ENCODE measurements at places on chromosomes 7 and 10.

- DNase-seq, result no peak
Measured at GRCh38 chr7:41047789-41048191, 655.1 kb downstream of the INHBA start.

DNA sequence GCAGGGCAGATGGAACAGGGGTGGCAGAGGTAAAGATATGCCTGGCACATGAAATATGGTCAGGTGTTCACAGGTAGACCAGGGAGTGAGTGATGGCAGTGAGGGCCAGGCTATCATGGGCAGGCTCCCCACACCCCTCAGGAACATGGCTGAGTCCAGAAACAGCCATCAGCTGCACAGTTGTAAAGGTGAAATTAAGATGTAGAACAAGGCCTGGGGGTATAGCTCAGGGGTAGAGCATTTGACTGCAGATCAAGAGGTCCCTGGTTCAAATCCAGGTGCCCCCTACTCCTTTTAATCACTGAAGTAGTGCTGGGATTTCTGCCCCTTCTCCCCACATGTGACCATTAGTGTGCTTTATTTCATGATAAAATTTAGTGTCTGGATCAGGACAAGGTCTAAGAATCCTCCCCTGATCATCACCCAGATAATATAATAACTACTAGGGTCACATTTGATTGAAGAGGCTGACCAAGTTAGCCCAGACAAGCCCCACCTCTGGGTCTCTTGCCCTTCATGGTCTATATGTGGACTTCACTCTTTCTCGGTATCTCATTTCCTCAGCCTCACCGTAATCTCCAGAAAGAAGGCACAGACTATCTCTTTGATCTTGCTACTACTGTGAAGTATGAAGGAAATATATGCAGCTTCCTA is 69.0 kb downstream of the ZNF783 start:
- DNase-seq, result no peak

- no peak for DNase-seq
Measured at GRCh38 chr10:878895-879294, 52.6 kb downstream of the LARP4B start.

GRCh38 chr7:135620980-135621850 is 41.1 kb upstream of the STMP1 start:
- peak; percentile 82 for DNase-seq

DNA sequence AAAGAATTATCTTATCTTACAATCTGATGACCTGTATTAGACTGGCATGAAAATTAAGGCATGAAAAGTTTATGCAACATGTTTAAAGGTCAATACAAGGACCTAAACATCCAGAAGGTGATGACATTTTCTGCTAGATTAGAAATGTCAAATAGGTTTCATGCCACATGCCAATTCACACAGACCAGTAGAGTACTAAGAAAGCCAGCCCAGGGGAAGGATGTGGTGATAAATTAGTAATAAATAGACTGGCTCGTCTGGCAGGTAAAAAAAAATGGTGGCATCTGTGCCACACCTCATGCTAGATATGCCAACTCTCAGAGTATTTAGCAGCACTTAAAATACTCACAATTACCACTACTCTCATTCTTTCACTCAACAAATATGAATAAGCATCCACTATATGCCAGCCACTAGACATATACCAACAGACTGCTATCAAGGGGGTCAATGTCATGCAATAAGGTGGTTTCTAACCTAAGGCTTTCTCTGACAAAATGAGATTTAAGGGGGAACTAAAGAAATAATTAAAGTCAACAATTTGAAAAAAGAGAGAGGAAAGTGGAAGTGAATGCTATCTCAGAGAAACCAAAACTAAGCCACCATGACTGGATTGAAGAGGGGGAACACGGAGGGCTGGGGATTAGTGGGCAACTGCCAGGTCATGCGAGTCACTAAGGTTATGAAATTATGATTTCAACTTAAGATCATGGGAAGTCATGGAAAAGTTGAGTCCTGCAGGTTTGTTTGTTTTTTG is 83.5 kb downstream of the SGMS1 start:
- DNase-seq, result no peak

GRCh38 chr7:99449326-99449725 is 10.6 kb downstream of the CPSF4 start:
- no peak for DNase-seq

- DNase-seq, result no peak
Measured at GRCh38 chr10:92753865-92754264, 64.1 kb downstream of the HHEX start.

- DNase-seq, result peak; percentile 53
Measured at GRCh38 chr10:63819753-63820329, 298.6 kb downstream of the REEP3 start.

GRCh38 chr7:149669121-149669818 is 104.1 kb downstream of the ZNF467 start:
- peak; percentile 41 for DNase-seq

- no peak for DNase-seq
Measured at GRCh38 chr10:37780536-37780935, 76.9 kb downstream of the ZNF248 start.

- no peak for DNase-seq
Measured at GRCh38 chr7:130273081-130273932, 6.6 kb downstream of the CPA2 start.

GRCh38 chr10:80613466-80614170 is 75.9 kb downstream of the SH2D4B start:
- no peak for DNase-seq

DNA sequence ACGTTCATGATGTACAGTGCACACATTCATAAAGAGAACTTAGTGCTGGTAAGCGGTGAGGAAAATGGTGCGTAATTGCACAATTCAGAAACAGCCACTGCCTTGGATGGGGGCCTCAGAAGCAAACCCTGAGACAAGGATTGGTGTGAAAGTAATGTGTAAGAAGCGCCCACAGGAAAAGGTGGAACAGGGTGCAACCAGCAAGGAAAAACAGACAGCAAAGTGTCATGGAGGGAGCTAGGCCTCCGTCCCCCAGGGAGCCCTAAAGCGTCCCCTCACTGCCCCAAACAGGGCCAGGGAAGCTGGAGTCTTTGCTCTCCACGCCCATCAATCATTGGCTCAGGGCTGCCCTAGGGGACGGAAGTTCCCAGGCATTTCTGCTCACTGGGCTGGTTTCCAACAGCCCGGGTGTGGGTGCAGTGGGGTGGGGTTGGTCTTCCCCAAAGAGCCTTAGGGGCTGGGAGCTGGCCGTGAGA is 9.6 kb upstream of the C10orf105 start:
- DNase-seq, result peak; percentile 6

- no peak for DNase-seq
Measured at GRCh38 chr7:3068530-3068929, 24.9 kb upstream of the CARD11 start.

DNA sequence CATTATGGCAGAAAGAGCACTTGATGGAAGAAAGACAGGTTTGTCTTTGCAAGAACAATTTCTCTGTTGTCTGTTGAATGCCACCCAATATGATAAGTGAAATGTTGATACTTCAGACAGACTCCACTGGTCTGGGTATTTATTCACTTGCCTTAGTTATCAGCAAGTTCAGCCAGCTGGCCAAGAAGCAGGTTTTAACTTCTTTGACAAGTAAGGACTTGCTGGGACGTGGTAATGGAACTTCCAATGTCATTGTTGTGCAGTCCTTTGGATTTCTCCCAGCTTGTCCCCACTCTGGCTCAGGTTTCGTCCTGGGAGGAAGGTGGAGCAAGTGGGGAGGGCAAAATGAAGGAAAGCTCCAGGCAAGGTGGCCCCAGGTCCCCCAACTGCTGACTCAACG is 497.4 kb downstream of the RPS24 start:
- no peak for DNase-seq

- DNase-seq, result no peak
Measured at GRCh38 chr10:14571866-14572507, 202.7 kb downstream of the FAM107B start.

DNA sequence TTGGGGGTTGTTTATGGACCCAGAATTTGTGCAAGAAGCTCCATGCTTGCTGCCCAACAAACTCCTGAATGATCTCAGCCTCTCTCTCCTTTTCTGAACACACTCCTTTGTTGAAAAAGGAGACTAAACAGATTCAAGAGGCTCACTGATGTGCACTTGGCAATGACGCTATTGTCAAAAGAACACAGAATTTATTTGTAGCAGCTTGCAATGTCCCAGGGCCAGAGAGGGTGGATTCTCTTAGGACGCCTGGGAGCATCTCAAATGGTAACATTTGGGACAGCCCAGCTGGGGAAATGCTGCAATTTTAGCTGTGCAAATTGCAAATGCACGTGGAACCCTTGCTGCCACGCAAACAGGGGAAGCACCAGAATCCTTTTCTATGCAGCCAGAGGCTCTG is 79.9 kb downstream of the GPR26 start:
- no peak for DNase-seq

GRCh38 chr10:22344781-22345300 is 455 bp upstream of the SPAG6 start:
- DNase-seq, result no peak

DNA sequence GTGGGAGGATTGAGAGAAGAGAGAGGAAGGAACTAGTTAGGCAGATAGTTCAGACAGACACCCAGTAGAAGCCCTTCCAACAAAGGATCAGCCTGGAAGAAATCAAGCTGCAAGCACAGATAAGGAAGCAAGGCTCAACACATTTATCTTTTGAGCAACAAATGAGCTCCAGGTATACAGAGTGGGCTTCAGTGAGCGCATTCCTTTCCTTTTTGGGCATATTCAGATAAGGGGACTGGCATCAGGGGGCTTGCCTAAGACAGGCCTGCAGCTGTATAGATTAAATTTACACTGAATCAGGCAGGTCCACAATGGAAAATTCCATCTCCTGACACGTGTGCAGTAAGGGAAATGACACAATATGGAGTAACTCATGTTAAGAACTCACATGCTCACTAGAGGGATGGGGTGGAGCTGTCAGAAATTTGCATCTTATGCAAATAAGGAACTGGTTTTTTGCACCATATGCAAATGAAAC is 147.2 kb downstream of the AKR1D1 start:
- DNase-seq, result no peak

GRCh38 chr10:126702181-126702580 is 31.7 kb upstream of the C10orf90 start:
- DNase-seq, result no peak

DNA sequence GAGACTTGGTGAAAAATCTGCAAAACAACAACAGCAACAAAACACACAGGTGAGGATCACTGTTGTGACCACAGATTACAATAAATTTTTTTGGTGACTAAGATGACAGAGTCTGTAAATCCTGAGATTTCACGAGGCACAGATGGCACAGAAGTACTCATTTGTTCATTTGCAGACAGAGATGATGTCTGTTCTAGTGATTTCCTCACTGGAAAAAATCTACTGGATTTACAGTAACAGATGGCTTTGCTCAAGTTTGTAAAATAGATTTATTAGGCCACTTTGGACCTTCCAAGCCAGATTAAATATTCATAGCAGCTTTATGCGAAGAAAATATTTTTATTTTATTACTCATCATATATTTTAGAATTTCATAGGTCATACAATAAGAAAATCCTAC is 113.5 kb upstream of the IL6 start:
- DNase-seq, result no peak

DNA sequence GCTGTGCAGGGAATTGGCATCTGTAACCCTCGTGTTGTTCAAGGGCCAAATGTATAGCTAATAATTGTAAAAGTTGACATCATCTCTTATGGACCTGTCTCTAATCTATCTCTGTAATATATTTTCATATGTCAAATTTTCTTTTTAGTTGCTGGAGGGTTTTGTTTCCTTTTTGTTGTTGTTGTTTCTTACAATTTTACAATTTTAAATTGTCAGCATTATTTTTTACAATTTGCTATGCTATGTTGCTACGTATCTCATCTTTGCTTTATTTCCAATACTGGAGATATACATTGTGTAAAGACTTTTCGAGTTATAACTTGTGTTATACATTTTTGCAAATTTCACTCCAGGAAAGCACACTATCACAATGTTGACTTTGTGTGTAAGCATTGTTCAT is 290.2 kb upstream of the SP4 start:
- DNase-seq, result no peak

DNA sequence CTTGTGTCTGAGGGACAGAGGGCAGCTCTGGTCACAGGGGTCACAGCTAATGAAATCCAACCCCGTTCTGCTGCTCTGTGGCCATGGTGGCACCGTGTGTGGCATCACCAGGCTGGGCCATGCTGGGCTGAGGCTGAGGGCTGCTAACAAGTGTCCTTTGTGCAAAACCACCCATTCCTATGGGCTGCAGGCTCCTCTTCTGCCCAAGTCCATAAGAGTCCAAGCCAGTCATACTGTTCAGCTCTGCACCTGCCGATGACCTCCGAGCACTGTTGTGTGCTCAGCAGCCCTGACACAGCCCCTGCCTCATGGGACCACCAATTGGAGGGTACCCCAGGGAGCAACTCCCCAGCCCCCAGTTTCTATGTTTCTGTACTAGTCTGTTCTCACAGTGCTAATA is 133.1 kb downstream of the WDR11 start:
- no peak for DNase-seq

- DNase-seq, result peak; percentile 7
Measured at GRCh38 chr7:30479202-30480120, 877 bp upstream of the NOD1 start.

DNA sequence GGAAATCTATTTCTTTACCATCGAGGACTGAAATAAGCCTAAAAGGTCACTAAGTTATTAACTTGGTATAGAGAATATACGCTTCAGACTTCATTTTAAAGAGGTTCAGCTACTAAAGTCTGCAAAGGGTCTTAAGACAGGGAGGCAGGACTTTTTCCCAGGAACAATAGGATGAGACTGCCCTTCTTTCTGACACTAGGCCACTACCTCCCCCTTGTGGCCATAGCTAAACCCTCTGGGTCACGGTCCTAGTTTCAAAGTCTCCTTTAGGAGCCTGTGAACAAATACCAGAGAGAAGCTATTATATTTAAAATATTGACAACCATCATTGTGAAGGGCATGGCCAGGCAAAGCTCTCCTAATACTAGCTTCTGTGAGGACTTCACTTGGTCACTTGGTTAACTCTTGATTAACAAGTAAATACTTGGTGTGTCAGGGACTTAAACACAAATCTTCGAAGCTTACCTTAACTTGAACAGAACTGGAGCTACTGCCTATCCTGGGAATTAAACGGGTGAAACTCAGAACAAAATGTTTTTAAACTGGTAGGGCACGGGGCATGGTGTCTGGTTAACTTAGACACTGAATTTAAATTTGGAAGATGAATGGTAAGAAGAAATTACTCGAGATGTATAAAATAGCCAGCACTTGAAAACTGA is 75.6 kb downstream of the CCDC6 start:
- peak; percentile 41 for DNase-seq

DNA sequence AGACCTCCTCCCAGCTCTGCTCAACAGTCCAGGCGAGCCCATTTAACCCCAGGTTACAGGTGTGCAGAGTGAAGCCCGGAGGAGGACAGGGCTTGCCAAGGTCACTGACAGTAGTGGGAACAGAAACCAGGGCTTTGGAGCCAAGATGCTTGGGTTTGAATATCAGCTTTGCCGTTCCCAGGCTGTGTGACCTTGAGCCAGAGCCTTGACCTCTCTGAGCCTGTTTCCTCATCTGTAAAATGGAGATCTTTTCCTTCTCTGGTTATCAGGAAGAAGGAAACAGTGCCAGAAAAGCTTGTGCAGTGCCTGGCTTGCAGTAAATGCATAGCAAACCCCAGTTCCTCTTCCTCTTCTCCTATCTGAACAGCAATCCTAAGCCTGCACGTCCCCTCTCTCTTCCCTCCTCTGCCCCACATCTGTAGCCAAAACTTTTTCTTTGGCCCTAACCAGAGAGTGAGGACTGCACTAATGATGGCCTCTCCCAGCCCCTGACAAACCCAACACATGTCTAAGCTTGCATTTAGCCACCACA is 21.4 kb upstream of the MLXIPL start:
- no peak for DNase-seq

- DNase-seq, result no peak
Measured at GRCh38 chr10:111117528-111118277, 40.9 kb downstream of the ADRA2A start.

- no peak for DNase-seq
Measured at GRCh38 chr10:48620719-48621118, 15.8 kb upstream of the ARHGAP22 start.

- DNase-seq, result no peak
Measured at GRCh38 chr7:139393621-139394211, 34.0 kb downstream of the LUC7L2 start.

Measured in NCI-H460 (cell line).